Stimulated activated CD4-positive, alpha-beta T cell treated with anti-CD3 and anti-CD28 coated beads, Interleukin-1b, Interleukin-23, amount 100 ng/mL, for 1 hour (primary cell): ENCODE measurements at places on chromosomes 2 and 18.

GRCh38 chr2:225113371-225114015 lies 71.2 kb upstream of the DOCK10 start:
- no peak for DNase-seq

DNA sequence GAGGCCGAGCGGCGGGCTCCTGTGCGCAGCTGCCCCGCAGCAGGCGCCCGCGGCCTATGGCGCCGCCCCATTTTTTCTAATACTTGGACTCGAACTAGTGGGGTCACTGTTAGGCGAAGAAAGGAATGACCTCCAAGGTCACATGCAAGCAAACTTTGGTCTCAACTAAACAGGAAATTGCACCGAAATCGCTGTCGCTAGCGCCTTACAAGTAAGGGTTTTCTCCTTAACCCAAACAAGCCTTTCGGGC lies 339 bp downstream of the ACAA2 start:
- no peak for DNase-seq

- no peak for DNase-seq
These were observed 98.0 kb downstream of the GBX2 start for GRCh38 chr2:236070236-236070635.

GRCh38 chr2:85401844-85402243 lies 8.3 kb downstream of the CAPG start:
- DNase-seq = no peak

DNA sequence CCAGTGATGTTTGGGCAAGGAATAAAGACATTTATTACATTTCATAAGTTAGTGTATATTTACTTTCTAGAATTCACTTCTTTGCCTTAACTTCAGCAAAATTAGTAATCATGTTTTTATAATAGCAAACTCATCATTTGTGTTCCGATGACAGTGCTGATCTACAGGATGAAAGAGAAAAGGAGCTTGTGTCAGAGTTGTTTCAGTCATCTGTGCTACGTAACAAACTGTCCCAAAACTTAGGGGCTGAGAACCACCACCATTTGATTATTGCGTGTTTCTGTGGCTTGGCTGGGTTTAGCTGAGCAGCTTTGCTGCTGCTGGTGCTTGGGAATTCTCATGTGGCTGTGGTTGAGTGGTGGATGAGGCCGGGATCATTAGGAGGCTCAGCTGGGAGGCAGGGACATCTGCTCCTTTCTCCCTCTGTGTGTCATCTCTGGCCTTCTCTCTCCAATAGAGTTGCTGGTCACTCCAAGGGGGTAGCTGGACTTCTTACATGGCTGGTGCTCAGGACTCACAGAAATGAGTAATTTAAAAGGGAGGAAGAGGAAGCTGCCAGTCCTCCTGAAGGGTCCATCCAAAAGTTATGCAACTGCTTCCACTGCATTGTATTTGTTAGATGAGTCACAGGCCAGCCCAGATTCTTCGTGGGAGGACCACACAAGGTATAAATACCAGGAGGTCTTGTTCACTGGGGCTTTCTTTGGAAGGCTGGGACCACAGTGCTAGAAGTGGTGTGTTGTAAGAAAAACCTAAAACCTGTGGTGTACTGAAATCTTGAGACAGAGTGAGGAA lies 43.4 kb upstream of the HAAO start:
- no peak for DNase-seq

DNA sequence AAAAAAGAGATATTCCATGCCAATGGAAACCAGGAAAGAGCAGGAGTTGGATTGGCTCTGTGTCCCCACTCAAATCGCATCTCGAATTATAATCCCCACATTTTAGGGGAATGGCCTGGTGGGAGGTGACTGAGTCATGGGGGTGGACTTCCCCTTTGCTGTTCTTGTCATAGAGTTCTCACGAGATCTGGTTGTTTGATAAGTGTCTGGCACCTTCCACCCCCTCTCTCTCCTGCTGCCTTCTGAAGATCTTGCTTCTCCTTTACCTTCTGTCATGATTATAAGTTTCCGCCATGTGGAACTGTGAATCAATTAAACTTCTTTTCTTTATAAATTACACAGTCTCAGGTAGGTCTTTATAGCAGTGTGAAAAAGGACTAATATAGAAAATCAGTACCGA lies 355.6 kb downstream of the NBAS start:
- no peak for DNase-seq
